H1 (cell line): ENCODE measurements at places on chromosomes 13 and 19. TPM values are rescaled to one million over a fixed set of nuclear protein-coding genes. Genes with fewer than 3 reads are reported as not detected.
A peak's percentile ranks its signal among the peaks of the same experiment; 100 is the strongest.

The ERCC5 gene
- 3.7 and 3.8 TPM in 2 replicates for polyA plus RNA-seq

The KLK11 gene
- polyA plus RNA-seq, result 0.38 and 0.45 TPM in 2 replicates

The CGB8 gene
- 0.09 and 0.22 TPM in 2 replicates for polyA plus RNA-seq

The MADCAM1 gene
- 2.3 and 5.3 TPM in 2 replicates for polyA plus RNA-seq

The CFAP97D2 gene
- not detected in 2 replicates for polyA plus RNA-seq

The AKT2 gene
- 183 and 252 TPM in 2 replicates for polyA plus RNA-seq

The CEACAM5 gene
- not detected in 2 replicates for polyA plus RNA-seq

The F7 gene
- polyA plus RNA-seq, result 0.85 and 0.98 TPM in 2 replicates

The MIA gene
- not detected in 2 replicates for polyA plus RNA-seq

The TGFBR3L gene
- 3.1 and 8.9 TPM in 2 replicates for polyA plus RNA-seq

The KLK4 gene
- polyA plus RNA-seq, result 0.44 and 6.8 TPM in 2 replicates

The ZNF146 gene
- 18.8 and 27.0 TPM in 2 replicates for polyA plus RNA-seq

The ZNF155 gene
- polyA plus RNA-seq, result 2.0 and 3.1 TPM in 2 replicates

The C13orf46 gene
- 0.23 and 0.60 TPM in 2 replicates for polyA plus RNA-seq

The GDF15 gene
- polyA plus RNA-seq, result 8.5 and 18.8 TPM in 2 replicates

The GPI gene
- polyA plus RNA-seq, result 171 and 240 TPM in 2 replicates

The SHC2 gene
- 7.3 and 11.3 TPM in 2 replicates for polyA plus RNA-seq

GRCh38 chr19:56261145-56261544, 11.4 kb upstream of the EDDM13 start:
- H3K4me1 ChIP-seq, result no peaks in the 10 kb centered on the region
- H3K36me3 ChIP-seq, result no peaks in the 10 kb centered on the region
- H3K27me3 ChIP-seq, result no peaks in the 10 kb centered on the region
- no peak for DNase-seq

- no peaks in the 10 kb centered on the region for H3K4me1 ChIP-seq
- H3K36me3 ChIP-seq, result no peaks in the 10 kb centered on the region
- no peak for DNase-seq
- no peak overlapping the region for H3K4me3 ChIP-seq
- no peak overlapping the region for H3K27ac ChIP-seq
Measured at GRCh38 chr13:108830916-108831315, 201.5 kb downstream of the MYO16 start.

DNA sequence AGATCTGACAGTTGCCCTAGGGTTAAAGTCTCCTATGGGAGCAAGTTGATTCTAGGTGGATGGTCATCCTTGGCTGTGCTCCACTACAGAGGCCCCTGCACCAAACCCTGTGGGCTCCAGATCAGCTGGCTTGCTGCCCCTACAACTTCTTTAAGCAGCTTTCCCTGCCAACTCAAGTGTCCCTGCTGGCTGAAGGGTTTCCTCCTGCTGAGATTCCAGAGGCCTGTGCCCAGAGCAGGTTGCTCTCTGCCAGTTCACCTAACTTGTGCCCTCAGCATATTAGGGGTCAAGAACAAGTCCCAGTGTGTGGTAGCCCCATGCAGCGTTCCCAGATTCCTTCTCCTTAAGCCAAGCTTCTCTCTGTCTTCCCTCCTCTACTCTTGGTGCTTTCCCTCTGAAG, 85.6 kb downstream of the ZMYM2 start:
- DNase-seq, result no peak
- no peak overlapping the region for H3K4me3 ChIP-seq
- H3K36me3 ChIP-seq, result peaks cover 12% of the 10 kb centered on the region; the same call in 1 of the 2 replicates
- no peaks in the 10 kb centered on the region for H3K4me1 ChIP-seq
- H3K27ac ChIP-seq, result no peak overlapping the region

- no peaks in the 10 kb centered on the region; the same call in 1 of the 2 replicates for H3K4me1 ChIP-seq
- no peak within 1 kb of the TSS for H3K27ac ChIP-seq
- no peaks in the 10 kb centered on the region; the same call in 1 of the 2 replicates for H3K27me3 ChIP-seq
- H3K4me3 ChIP-seq, result peak within 1 kb of the TSS; percentile 57
- DNase-seq, result peak; percentile 72
Measured at GRCh38 chr19:13764101-13764807, at the start of gene MRI1. Gene MRI1 (plus strand): TSS chr19:13764522. CDS start chr19:13764589, 67 bp downstream.

DNA sequence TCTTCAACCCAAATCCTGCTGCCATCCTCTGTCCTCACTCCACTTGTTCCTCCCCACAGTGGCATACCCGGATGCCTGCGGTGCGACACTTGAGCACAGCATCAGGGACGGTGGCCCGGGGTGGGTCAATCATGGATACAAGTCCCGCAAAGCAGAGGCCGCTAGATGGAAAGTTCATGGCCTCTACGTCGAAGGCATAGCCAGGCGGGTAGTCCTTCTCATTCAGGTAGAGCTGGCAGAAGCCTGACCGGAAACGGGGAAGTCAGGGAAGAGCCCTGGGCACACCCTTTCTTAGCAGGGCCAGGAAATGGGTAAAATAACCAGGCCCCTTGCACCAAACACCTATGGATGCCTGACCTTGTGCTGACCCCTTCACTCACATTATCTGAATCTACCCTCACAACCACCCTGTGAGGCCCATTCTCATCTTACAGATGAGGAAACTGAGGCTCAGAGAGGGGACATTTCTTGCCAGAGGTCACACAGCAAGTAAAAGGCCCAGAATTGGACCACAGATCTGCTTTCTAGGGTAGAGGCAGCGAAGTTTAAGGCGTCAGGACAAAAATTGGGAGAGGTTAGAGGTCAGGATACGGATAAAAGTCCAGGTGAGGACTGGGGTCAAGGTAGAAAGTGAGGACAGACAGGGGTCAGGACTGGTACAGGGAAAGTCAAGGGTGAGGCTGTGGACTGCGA, 6.5 kb downstream of the ATP4A start:
- H3K36me3 ChIP-seq, result no peaks in the 10 kb centered on the region
- H3K27ac ChIP-seq, result no peak overlapping the region
- no peak for DNase-seq
- H3K4me1 ChIP-seq, result peaks cover 3% of the 10 kb centered on the region; the same call in 1 of the 2 replicates
- peaks cover 12% of the 10 kb centered on the region; the same call in 1 of the 2 replicates for H3K27me3 ChIP-seq

GRCh38 chr13:24763596-24764275, at the start of gene RNF17:
Gene RNF17 (plus strand): TSS chr13:24764169. CDS start chr13:24764204, 35 bp downstream.
- no peak within 1 kb of the TSS for H3K4me3 ChIP-seq
- no peaks in the 10 kb centered on the region for H3K27me3 ChIP-seq
- H3K4me1 ChIP-seq, result no peaks in the 10 kb centered on the region
- DNase-seq, result no peak
- H3K36me3 ChIP-seq, result no peaks in the 10 kb centered on the region

- no peak overlapping the region for H3K4me3 ChIP-seq
- no peak for DNase-seq
- H3K4me1 ChIP-seq, result no peaks in the 10 kb centered on the region
- no peaks in the 10 kb centered on the region for H3K27me3 ChIP-seq
Measured at GRCh38 chr13:60001889-60002288, 161.8 kb downstream of the DIAPH3 start.

- no peak overlapping the region for H3K4me3 ChIP-seq
- H3K4me1 ChIP-seq, result no peaks in the 10 kb centered on the region
Measured at GRCh38 chr13:105118426-105118985, 1417.0 kb downstream of the EFNB2 start.

GRCh38 chr19:51607077-51607476, 23.1 kb downstream of the SIGLEC5 start:
- DNase-seq, result no peak
- H3K4me1 ChIP-seq, result no peaks in the 10 kb centered on the region
- no peaks in the 10 kb centered on the region for H3K27me3 ChIP-seq
- no peak overlapping the region for H3K4me3 ChIP-seq

- no peaks in the 10 kb centered on the region for H3K36me3 ChIP-seq
- DNase-seq, result no peak
- H3K27ac ChIP-seq, result no peak overlapping the region
- no peak overlapping the region for H3K4me3 ChIP-seq
Measured at GRCh38 chr19:18523841-18524240, 2.0 kb upstream of the ELL start.

- no peaks in the 10 kb centered on the region for H3K4me1 ChIP-seq
- H3K27me3 ChIP-seq, result no peaks in the 10 kb centered on the region
- DNase-seq, result no peak
- H3K27ac ChIP-seq, result no peak overlapping the region
- H3K36me3 ChIP-seq, result no peaks in the 10 kb centered on the region
Measured at GRCh38 chr13:71021825-71022422, 845.1 kb downstream of the DACH1 start.

DNA sequence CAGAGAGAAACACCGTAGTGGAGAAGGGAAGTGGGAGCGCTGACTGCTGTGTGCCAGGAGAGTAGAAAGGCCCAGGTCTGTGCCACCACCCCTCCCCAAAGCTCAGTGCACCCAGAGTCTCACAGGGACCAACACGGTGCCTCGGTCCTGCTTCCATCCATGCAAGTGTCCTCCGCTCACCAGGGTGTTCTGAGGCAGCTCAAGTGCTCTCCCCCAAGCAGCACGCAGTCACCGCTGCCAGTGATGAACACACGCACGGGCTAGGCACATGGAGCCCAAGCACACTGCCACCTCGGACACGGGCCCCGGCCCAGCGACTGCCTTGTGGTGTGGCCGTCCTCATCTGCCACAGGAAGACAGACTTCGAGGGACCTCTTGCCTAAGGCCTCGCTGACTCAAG, 10.5 kb downstream of the POP4 start:
- no peak overlapping the region for H3K4me3 ChIP-seq
- no peaks in the 10 kb centered on the region for H3K27me3 ChIP-seq
- DNase-seq, result no peak
- H3K4me1 ChIP-seq, result 0 out of 2 replicates have a peak, but pooled peaks cover 2% of the 10 kb centered on the region
- peaks cover 10% of the 10 kb centered on the region for H3K36me3 ChIP-seq
- H3K27ac ChIP-seq, result no peak overlapping the region

DNA sequence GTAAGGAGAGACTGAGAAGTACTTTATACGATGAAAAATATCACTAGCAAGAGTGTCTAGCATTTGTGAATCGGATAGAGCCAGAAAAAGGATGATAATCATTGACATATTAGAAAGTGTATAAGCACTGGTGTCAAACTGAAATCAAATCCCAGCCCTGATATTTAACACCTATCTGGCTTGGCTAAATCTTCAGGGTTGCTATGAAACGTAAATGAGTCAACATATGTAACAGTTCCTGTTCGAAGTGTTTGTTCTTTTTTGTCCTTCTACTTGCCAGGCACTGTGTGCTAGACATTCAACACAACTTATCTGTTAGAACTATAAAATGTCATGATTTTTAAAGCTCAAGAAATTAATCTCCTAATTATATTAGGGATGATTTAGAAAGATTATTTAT, 40.8 kb downstream of the SERPINE3 start:
- no peaks in the 10 kb centered on the region for H3K27me3 ChIP-seq
- no peak overlapping the region for H3K4me3 ChIP-seq
- peaks cover 35% of the 10 kb centered on the region for H3K36me3 ChIP-seq
- no peaks in the 10 kb centered on the region for H3K4me1 ChIP-seq

DNA sequence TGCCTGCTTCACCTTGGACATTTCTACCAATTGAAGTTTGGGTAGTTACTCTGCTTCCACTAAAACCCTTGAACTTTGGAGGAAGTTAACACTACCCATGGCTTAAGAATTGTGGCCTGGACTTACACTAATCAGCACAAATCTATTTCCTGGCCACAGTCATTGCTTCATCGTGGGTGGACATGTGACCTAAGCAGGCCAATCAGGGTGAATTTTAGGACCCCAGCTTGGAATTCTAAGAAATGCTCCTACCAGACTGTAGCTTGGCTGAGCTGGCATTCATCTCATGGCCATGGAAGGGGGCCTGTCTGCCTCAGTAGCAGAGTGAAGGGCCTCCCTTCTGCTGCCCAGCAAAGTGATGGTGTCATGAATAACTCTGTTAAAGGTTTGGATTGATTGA, 58.3 kb upstream of the SLC15A1 start:
- DNase-seq, result no peak
- H3K27me3 ChIP-seq, result no peaks in the 10 kb centered on the region
- H3K4me1 ChIP-seq, result peaks cover 8% of the 10 kb centered on the region

GRCh38 chr13:24683838-24684599, 3.8 kb downstream of the ATP12A start:
- no peak for DNase-seq
- H3K27ac ChIP-seq, result no peak overlapping the region
- no peaks in the 10 kb centered on the region for H3K36me3 ChIP-seq
- no peak overlapping the region for H3K4me3 ChIP-seq
- peaks cover 21% of the 10 kb centered on the region for H3K27me3 ChIP-seq

DNA sequence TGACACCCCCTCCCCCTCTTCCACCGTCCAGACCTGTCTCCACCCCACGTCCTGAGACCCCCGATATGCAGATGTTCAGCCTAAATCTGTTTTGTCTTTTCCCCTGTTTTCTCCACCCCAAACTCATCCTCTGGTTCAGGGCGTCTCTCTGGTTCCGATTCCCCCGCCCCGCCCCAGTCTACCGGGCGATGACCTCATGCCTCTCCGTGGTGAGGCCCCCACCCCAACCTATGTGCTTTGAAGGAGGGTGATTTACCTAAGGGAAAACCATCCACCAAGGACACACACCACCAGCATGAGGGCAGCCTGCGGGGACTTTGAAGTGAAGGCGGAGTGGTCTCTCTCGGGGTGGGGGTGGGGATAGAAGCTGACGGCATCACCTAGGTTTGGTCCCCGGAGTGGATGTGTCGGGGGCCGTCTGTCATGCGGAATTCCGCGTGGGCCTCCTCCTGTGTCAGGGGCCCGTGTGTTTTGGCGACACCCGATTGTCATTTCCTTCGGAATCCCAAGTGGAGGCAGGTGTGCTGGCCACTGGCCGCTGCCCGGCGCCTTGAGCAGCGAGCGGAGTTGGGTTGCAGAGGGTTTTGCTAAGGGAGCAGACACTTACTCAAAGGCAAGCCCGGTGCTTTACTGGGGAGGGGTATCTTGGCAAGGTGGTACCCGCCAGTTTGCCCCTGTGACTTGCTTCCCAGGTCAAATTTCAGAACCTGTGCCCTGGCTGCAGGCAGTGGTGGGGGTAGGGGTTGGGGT, 1.4 kb downstream of the FZR1 start:
- H3K27ac ChIP-seq, result 0 out of 2 replicates have a peak overlapping the region, but pooled peaks have one; percentile 33
- H3K27me3 ChIP-seq, result no peaks in the 10 kb centered on the region
- peak; percentile 75 for DNase-seq
- H3K4me3 ChIP-seq, result peak overlapping the region; percentile 44
- no peaks in the 10 kb centered on the region for H3K4me1 ChIP-seq

DNA sequence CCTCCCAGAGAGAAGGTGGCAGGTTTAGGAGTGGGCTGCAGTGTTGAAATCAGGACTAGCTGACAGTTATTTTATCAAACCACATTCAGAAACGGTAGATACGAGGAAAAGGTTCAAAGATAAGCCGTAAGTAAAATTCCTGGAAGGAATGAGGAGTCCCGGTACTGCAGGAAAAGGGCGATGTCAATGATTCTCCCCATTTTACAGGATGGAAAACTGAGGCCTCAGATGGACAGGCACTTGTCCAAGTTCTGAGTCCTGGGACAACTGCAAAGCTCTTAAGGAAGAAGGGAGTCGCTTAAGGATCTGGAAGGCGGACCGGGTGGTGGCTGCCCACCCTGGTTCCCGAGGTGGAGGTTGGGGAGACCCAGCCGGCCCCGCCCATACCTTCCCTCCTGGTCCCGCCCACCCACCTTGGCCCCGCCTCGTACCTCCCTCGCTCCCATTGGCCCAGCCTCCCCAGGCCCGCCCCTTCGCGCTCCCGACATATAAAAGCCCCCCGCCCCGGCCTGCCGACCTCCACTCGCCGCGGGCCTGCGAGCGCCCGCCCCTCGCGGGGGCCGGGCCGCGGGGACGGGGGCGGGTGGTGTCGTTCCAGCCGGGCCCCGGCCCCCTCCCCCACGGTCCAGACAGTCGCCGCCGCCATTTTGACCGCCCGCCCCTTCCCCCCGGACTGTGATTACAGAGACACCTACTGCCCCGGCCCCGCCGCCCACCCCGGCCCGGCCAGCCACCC, 603 bp downstream of the RFX1 start:
- H3K27me3 ChIP-seq, result no peaks in the 10 kb centered on the region
- peak; percentile 94 for DNase-seq
- H3K27ac ChIP-seq, result peak overlapping the region; percentile 61

- no peaks in the 10 kb centered on the region for H3K4me1 ChIP-seq
- DNase-seq, result no peak
- H3K4me3 ChIP-seq, result no peak overlapping the region
- H3K27ac ChIP-seq, result no peak overlapping the region
Measured at GRCh38 chr13:20636079-20636478, 67.4 kb upstream of the IL17D start.

GRCh38 chr19:47719047-47719859, 6.0 kb downstream of the EHD2 start:
- H3K36me3 ChIP-seq, result no peaks in the 10 kb centered on the region
- no peak for DNase-seq
- peaks cover 2% of the 10 kb centered on the region for H3K4me1 ChIP-seq
- no peaks in the 10 kb centered on the region for H3K27me3 ChIP-seq
- H3K4me3 ChIP-seq, result no peak overlapping the region
